Neuronal stem cell (in vitro differentiated cells): ENCODE measurements at places on chromosomes 5 and 9.

- no peak for DNase-seq
Observed at GRCh38 chr5:146068206-146068605, 37.2 kb downstream of the PLAC8L1 start.

GRCh38 chr5:75262271-75262670 is 25.6 kb upstream of the ANKRD31 start:
- DNase-seq = no peak

DNA sequence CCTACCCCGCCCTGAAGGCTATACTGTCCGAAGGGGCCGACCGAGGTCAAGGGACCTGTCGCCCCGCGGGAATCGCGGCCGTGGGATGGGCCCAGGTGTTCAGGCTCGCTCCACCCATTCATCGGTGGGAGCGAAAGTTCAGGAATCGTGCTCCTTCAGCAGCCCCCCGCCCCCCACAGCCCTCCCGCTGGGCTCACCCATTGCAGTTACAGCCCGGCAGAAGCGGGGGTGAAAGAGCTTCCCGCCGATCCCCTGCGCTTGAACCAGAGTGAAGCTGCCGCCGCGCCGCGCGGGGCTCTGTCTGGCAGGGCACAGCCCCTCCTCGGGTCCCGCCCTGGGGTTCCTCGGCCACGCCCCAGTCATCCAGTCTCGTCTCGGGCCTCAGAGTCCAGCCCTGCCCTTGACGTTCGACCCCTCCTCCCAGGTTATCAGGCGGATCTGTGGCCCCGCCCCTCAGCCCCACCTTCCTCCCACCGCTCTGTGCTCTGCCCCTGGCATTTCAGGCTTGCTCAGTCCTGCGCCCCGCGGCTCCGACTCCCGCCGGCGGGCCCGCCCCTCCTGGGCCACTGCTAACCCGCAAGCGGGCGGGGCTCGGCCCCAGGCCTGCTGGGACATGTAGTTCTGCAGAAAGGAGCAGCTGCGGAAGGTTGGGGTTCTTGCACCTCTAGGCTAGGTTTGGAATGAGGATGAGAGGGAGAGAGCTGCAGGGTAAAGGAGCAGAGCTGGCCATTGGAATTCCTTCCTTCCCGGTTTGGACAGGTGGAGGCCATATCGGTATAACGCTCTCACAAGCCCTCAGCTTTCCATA is at the start of gene MYORG:
Gene MYORG (minus strand): TSS at position 303 of the 808 bp plus-strand sequence. CDS start 3,955 bp downstream, outside the sequence.
- peak; percentile 76 for DNase-seq

- no peak for DNase-seq
Observed at GRCh38 chr5:117690612-117691011, 1116.0 kb upstream of the SEMA6A start.

DNA sequence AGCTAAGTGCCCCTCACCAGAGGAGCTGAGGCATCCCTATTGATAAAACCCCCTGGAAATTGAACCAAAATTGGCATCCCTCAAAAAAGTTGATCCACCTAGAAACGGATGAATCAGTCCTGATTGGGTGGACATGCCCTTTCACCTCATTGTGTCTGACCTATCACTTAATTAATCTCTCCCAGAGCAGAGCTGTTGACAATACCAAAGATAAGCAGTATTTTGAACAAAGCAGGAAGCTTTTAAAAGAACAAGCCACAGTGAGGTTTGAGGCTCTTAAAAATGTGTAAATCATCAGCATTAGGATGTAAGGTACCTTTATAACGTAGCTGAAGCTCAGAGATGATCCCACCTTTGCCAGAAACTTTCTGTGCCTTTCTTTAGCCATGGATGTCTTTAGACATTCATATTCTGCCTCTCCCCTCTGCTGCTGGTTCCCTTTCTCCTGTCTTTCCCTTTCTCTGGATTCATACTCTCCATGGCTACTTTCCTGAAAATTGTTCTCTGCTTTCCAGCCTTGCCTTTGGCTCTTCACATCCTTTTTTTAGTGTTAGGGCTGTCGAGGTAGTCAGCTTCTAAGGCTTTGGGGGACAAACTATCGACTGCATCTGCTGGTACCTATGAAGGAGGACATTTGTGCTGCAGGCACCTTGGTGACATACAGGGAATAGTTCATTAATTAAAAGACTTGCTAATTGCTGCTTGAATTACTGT is 7.8 kb upstream of the LHX2 start:
- no peak for DNase-seq

DNA sequence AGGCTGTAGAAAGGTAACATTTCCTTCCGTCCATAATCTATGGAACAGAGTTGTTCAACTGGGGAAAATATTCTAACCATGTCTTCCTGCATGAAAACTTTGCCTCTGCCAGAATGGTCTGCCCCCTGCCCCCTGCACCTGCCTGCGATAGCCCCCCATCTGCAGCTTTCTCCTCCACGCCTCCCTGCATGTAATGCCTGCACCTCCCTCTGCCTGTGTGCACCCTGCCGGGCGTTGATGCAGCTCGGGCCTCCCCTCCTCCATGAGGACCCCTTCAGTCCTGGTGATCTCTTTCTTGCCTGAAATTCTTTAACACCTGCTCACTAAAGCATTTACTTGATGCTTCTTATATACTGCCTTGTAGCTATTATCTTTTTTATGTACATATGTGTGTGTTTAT is 266.2 kb downstream of the ARHGEF28 start:
- no peak for DNase-seq

DNA sequence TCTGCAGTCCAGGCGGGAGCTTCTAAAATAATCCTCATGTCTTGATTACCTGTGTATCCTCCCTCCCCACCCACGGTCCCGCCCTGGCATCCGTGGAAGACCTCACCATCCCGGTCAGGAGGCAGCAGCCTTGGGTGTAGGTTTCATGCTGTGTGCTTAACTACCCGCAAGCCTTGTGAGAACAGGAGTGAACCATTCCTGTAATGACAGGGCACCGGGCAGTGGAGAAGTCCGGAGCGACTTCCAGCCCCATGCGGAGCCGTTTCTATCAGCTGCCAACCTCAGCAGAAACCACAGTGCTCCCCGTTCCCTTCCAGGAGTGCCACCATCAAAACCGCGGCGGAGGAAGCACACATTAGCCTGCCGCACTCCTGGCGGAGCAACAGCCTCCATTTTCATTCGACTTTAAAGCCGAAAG is 123.5 kb upstream of the LMX1B start:
- no peak for DNase-seq

GRCh38 chr5:54309691-54310432 is 511 bp downstream of the ARL15 start:
- DNase-seq = peak; percentile 21

DNA sequence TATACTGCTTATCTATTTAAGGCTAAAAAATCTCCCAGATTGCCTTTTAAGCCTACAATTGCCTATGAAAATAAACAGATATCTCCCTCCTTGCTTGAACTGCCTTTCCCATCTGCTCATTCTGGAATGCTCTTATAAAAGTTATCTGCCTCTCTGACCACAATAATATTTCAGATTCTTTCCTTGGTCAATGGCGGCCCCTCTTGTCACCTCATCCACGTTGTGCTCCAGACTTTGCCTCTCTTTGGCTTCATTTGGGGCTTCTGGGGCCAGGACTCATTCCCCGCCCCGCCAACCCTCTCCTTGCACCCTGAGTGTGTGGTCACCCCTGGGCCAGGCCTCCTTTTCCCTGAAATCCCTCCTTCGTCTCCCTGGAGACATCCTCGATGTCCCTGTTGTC is 110.0 kb upstream of the RPS23 start:
- DNase-seq = no peak
